ENCODE measurements at places on chromosomes 5 and 9.

- DNase-seq: no peak
Measured at GRCh38 chr5:172473427-172473826, 19.1 kb upstream of the SH3PXD2B start.

DNA sequence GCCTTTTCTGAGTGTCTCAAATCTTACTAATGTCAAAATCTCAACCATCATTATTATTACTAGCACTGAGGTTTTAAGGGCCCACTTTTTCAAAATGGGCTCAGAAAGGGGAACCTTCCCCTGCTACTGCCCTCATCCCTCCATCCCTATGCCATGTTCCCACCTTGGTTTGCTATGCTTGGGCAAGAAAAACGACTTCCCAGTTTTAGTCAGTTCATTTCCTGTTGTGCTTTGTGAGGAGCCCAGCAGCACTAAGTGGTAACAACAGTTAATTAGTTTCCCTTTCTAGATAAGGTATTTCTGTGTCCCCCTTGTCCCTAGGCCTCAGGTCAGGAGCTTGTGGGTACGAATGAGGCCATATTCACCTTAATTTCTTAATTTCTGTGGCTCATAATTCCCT is 595.2 kb downstream of the RAB3C start:
- no peak for DNase-seq

DNA sequence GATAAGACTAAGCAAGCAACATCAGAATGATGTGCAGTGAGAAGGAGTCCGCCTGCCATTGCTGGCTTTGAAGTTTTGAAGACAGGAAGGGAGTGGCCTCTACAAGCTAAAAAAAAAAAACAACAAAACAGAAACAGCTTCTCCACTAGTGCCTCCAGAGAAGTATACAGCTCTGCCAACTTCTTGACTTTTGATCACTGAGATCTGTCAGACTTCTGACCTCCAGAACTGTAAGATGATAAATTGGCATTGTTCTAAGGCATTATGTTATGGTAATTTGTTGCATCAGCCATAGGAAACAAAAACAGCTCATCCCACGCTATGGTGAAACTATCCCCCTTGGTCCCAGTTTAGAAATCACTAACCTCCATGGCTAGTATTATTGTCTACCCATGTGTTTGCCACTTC is 131.0 kb upstream of the VCAN start:
- DNase-seq: no peak

GRCh38 chr5:157930710-157931109 is 71.8 kb upstream of the CLINT1 start:
- DNase-seq: no peak

DNA sequence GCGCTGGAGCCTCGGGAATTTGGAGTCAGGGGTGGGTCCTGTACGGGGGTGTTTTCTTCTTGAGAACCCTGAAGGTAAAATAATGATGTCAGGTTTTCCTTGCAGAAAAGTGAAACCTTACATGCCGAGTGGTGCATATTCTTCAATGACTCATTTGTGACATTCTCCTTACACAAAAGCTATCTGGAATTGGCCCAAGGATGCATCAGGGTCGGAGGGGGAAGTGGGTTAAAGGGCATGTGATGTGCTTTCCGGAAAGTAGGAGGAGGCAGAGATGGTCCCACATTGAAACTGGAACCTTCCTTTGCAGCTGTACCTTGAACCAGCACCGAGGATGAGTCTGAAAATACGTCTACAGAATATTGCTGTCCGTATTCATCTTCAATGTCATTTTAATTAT is 411.2 kb upstream of the IRX4 start:
- no peak for DNase-seq

DNA sequence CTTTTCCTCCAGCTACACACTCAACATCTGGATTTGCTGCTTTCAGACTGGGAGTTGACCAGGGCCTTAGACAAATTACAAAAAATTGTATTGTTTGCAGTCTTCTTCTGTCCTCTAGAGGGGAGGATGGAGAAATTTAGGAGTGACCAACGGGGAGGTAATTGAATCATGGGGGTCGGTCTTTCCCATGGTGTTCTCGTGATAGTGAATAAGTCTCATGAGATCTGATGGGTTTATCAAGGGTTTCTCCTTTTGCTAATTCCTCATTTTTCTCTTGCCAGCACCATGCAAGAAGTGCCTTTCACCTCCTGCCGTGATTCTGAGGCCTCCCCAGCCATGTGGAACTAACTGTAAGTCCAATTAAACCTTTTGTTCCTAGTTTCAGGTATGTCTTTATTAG is 4.2 kb downstream of the IFNA8 start:
- no peak for DNase-seq

GRCh38 chr9:14247577-14247976 is 66.4 kb downstream of the NFIB start:
- no peak for DNase-seq

- DNase-seq: no peak
Measured at GRCh38 chr9:8349376-8349775, 549.8 kb upstream of the DMAC1 start.

DNA sequence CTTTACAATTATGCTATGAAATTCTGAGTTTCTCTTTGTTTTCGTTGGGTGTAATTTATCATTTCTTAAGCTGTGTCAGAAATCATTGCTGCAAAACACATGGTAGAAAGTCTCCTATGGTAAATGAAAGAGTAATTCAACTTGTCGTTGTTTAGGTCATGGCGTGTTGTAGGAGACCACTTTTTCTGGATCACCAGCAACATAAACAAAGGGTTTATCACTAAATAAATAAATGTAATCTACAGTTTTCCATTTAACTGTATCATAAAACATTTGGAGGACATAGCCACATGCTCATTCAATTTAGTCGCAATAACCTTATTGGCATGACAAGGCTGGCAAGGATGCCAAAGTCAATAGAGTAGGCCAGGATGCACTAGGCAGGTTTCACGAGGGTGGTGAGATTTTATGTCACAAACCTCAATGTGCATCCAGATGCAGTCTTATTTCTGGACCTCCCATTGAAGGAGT is 154.4 kb upstream of the ERCC6L2 start:
- DNase-seq: no peak

- DNase-seq: no peak
Measured at GRCh38 chr5:54769746-54770145, 215.6 kb downstream of the ESM1 start.

GRCh38 chr5:141516672-141517025 is 27.8 kb downstream of the PCDHGC5 start:
- DNase-seq: no peak
